ENCODE measurements at places on chromosomes 2 and 18.

DNA sequence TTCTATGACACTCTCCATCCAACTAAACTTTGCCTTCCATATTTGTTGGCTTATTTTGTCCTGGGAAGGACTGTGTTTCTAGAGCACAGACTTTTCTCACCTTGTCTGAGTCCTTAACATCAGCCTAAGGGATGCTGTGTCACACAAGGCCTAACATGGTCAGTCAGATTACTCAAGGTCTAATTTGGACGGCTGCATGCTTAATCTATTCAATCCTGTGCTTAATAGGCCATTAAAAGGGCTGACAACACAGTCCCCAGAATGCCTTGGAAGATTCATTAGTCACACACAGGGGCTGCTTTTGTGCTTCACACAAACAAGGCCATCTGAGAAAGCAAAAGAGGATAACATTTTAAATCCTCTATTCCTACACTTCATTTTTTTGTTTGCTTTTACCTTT is 84.0 kb downstream of the DYNAP start:
- DNase-seq, result no peak

GRCh38 chr18:76521417-76522121 is 26.5 kb upstream of the ZNF516 start:
- DNase-seq, result no peak

GRCh38 chr2:153872311-153873051 is 759 bp downstream of the GALNT13 start:
- peak; percentile 14 for DNase-seq

DNA sequence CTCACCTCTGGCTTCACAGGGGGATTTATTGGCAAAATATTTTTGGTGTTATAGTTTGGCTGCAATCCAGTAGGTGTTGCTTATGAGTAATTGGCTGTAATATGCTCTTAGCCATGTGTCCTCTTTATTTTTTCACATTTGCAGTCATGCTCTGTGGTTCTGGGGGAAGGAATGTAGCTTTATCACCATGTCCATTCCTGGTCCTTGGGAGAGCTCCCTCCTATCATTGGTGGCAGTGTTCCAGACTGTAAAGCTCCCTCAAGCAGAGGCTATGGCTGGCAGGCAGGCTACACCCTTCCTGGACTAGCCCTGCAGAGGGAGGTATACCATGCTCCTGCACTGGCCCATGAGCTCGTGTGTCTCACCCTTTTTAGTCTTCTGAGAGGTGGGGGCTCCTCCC is 120.0 kb upstream of the FSIP2 start:
- DNase-seq, result no peak

- DNase-seq, result no peak
These were observed 77.2 kb downstream of the LTBP1 start for GRCh38 chr2:33023728-33024500.

DNA sequence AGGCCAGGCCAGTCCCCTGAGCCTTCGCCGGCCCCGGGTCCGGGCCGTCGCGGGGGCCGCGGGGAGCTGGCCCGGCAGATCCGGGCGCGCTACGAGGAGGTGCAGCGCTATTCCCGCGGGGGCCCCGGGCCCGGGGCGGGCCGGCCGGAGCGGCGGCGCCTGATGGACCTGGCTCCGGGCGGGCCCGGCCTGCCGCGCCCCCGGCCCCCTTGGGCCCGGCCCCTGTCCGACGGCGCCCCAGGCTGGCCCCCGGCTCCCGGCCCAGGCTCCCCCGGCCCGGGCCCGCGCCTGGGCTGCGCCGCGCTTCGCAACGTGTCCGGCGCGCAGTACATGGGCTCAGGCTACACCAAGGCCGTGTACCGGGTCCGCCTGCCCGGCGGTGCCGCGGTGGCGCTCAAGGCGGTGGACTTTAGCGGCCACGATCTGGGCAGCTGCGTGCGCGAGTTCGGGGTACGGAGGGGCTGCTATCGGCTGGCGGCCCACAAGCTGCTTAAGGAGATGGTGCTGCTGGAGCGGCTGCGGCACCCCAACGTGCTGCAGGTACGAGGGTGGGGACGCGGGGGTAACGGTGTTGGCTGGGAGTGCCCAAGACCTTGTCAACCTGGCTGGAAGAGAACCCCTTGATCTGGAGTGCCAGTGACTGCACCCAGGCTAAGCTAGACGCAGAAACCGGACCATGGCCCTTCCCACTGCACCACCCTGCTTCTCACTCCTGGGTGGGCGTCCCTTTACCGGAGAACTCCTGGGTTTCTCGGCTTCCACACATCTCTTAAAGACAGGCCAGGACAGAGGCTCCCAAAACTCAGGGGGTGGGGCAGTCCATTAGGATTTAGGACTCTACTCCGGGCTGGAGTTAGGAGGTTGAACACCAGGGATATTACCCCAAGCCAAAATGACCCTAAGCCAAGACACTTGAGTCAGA is 739 bp downstream of the PKDCC start:
- DNase-seq, result no peak

DNA sequence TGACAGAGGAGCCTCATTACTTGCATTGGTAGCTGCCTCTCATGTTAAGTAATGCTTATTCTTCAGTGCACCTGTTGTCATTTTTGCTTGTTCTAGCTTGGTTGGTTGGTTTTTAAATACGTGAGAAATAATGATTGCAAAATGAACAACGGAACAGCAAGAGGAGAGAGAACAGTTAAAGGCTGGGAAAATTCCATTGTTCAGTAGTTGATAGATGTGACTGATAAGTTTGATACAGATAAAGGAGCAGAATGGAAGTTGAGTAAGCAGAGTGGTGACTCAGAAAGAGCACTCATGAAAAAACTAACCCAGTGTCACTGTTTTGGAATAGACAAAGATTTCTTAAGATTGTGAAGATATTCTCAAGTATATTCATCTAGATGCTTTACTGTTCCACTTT is 50.5 kb downstream of the MTA3 start:
- no peak for DNase-seq

- DNase-seq, result no peak
These were observed 106.6 kb upstream of the ID2 start for GRCh38 chr2:8575038-8575833.

- no peak for DNase-seq
These were observed 98.6 kb downstream of the KCNS3 start for GRCh38 chr2:17976871-17977746.

- no peak for DNase-seq
These were observed 89.3 kb downstream of the PDE11A start for GRCh38 chr2:177983183-177983788.

Data from progenitor cell of endocrine pancreas (in vitro differentiated cells).